Testis (tissue), 5 donors: ENCODE measurements at places on chromosomes 11 and 22. TPM values are rescaled to one million over a fixed set of nuclear protein-coding genes. Genes with fewer than 3 reads are reported as not detected.

Gene NEU3
- polyA plus RNA-seq, result 29.3 TPM

Gene PHF21B
- 8.5 TPM for polyA plus RNA-seq

Gene PITPNB
- 41.9 TPM for polyA plus RNA-seq

Gene IRAG1
- polyA plus RNA-seq, result 28.6 TPM

DNA sequence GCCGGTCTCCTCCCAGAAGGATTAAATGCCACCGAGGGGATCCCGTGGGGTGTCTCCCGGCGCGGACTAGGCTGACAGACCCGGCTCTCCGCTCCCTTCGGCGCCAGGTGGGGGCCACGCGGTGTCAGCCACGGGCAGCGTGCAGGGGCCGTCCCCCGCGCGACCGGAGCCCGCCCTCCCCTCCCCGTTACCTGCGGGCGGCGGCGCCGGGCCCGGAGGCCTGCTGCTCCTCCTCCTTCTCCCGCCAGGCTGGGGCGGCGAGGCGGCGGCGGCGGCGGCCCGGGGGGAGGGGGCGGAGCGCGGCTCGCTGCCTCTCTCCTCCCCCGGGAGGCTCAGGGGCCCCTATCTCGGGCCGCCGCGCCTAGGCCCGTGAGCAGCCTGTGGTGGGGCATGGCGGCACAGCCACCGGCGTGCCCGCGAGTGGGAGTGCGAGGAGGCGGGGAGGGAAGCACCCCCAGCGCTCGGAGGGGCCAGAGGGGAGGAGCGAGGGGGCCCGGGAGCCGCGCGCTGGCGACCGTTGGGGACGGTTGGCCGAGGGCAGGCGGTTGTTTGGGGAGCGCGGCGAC lies 450 bp downstream of the ZBTB44 start:
- peak; percentile 59 for DNase-seq

DNA sequence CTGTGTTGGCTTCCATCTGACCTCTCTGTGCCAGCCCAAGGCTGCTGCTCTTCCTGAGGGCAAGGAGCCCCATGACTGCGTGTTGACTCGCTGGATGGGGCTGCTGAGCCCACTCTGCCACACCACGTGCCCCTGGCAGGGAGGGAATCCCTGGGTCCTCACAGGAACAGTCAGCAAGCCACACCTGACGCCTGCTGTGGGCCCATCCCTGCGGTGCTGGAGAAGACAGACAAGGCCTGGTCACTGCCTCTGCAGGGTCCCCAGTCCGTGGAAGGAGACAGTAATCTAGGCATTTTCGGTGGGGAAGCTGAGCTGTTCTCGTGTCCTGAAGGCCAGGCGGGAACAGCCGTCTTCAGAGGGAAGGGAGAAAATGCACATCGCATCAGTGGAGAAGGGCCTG lies 10.6 kb upstream of the PPP6R3 start:
- DNase-seq, result no peak

DNA sequence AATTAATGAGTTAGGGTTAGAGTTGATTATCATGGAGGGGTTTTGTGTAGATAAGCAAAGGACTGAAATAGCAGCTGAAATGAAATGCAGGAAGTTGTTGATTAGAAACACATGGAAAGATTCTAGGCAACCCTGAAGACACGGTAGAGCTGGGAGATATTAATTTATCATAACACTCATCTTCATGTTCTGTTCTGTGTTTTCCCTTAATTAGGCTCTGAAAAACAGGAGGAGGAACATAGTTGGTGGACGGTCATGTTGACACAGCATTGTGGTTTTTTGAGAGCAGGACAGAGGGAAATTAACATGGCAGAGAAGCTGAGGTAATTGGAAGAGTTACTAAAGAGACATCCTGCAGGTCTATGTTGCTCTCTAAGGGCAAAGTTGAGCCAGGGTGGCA lies 138.8 kb upstream of the UBASH3B start:
- no peak for DNase-seq

- DNase-seq, result no peak
Measured at GRCh38 chr11:66230978-66231377, 37.5 kb upstream of the RAB1B start.

DNA sequence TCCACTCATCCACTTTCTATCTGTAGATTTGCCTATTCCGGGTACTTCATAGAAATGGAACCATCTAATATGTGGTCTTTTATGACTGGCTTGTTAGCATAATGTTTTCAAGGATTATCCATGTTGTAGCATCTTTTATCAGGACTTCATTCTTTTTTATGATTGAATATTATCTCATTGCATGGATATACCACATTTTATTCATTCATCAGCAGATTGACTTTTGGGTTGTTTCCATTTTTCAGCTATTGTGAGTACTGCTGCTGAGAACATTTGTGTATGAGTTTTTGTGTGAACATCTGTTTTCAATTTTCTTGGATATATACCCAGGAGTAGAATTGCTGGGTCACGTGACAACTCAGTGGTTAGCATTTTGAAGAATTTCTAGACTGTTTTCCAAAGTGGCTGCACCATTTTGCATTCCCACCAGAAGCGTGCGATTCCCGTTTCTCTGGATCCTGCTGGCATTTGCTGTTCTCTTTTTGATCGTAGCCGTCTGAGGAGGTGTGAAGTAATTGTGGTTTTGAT lies 8.9 kb downstream of the DERL3 start:
- DNase-seq, result no peak

DNA sequence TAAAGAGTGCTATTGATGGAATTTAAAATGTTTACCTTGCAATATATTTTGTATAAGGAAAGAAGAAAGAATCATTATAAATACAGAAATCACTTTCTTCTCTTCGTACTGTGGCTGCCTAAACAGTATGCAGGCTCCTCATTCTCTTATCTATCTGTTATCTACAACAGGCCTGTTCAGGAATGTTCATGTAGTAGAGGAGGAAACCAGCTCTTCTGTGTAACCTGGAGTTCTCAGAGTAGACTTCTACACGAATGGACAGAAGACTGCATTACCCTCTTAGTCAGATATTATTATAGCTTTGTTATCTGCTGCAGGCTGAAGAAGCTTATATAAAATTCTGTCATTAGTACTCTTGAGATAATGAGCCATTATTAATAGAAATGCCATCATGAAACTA lies 1225.9 kb upstream of the CNTN5 start:
- no peak for DNase-seq

DNA sequence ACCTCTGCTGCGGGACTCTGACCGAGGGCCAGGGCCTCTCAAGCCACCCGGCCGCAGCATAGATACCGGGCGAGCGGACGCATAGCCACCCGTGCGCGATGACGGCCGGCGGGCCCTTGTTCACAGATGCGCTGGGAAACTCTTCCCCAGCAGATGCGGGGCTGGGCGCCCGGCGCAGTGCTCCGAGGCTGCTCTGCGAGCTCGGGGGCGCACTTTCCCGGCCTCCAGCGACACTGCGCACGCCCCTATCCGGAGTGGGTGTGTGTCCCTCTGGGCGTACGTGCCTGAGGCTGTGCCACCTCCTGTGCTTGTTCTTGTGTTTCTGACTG lies 104.7 kb upstream of the E2F8 start:
- no peak for DNase-seq

- DNase-seq, result no peak
Measured at GRCh38 chr22:43133401-43133800, 9.8 kb downstream of the MCAT start.

- DNase-seq, result no peak
Measured at GRCh38 chr11:86115542-86116385, 46.9 kb upstream of the PICALM start.

DNA sequence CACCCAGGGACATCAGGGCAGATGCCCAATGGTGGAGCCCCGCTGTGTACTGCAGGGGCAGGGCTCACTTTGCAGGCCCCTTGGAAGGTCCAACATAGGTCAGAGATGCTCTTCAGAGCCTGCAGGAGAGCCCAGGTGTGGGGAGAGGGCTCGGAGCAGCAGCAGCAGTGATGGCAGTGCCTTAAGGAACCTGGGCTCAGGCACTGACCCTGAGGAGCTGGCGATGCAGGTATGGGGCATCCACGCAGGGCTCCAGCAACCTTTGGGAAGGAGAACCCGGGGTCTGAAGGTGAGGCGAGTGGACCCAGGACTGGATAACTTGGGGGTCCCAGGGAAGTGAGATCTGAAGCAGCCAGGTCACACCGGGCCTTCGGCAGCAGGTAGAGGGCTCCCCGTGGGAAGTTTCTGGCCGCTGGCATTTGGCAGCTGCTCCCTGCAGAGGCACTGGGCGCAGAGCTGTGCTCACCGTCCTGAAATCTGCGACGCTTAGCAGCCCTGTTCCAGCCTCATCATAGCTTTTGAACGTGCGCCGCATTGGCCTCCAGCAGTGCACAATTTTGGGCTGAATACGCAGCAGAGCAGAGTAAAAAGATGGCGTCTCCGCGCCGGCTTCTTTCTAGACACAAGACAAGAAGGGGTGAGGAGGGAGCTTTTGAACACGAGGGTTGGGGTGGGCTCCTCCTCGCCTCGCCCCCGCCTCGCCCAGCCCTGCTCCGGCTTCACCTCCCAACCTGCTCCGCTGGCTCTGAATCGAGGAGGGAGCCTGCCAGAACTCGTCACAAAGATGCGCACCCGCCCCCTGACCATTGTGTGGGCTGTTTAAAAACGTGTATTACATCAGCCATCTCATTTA lies 118.8 kb downstream of the MPPED1 start:
- no peak for DNase-seq

DNA sequence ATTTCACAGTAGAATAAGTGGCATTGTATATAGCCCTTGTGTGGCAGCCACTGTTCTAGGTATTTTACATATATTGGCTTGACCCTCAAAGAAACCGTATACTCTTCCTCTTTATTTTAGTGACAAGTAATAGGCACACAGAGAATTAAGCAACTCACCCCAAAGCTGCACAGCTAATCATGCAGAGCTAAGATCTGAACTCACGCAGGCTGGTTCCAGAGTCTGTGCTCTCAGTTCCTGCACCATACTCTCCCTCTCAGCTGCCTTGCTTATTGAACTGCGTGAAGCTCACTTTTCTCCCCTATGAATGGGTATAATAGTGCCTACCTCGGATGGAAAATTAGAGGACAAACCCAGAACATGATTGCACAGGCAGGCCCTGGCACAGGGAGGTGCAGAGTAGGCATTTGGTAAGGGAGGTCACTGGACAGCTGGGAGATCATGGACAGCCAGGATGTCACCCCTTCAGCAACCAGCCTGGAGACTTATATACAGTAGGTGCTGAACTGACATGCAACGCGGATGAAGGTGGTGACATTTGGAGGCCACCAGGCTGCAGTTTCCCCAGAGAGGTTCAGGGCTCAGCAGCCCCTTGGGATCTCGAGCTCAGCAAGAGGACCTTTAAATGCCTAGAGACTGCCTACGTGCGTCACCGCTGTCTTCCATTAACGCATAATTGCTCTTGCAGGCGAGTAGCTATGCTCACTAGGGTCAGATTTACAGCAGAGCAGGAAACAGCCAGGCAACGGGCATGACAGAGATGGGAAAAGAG lies 78.4 kb upstream of the TP53I11 start:
- DNase-seq, result no peak

GRCh38 chr11:9461063-9461759 lies 399 bp downstream of the ZNF143 start:
- DNase-seq, result peak; percentile 83
